Thymus (tissue), 14 donors: ENCODE measurements at places on chromosomes 12 and 14. TPM values are rescaled to one million over a fixed set of nuclear protein-coding genes. Genes with fewer than 3 reads are reported as not detected.

The PPFIBP1 gene
- total RNA-seq, result 23.7 TPM

The HOXC9 gene
- 0.09 TPM for total RNA-seq

DNA sequence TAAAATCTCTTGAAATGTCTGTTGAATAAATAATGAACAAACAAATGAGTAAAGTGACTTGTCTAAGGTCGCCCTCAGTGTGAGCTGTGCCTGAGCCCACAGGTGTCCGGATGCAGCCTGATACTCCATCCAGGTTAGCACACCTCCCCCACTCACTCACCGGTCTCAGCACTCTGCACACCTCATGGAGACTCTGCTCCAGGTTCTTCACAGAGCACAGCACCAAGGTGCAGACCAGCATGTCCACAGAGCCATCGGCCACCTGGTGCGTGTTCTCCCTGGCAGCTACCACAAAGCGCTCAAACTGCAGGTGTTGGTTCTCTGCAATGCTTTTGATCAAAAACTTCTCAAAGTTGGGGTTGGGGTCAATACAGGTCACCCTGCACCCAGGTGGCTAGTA is 4.1 kb upstream of the KRT7 start:
- DNase-seq, result no peak

DNA sequence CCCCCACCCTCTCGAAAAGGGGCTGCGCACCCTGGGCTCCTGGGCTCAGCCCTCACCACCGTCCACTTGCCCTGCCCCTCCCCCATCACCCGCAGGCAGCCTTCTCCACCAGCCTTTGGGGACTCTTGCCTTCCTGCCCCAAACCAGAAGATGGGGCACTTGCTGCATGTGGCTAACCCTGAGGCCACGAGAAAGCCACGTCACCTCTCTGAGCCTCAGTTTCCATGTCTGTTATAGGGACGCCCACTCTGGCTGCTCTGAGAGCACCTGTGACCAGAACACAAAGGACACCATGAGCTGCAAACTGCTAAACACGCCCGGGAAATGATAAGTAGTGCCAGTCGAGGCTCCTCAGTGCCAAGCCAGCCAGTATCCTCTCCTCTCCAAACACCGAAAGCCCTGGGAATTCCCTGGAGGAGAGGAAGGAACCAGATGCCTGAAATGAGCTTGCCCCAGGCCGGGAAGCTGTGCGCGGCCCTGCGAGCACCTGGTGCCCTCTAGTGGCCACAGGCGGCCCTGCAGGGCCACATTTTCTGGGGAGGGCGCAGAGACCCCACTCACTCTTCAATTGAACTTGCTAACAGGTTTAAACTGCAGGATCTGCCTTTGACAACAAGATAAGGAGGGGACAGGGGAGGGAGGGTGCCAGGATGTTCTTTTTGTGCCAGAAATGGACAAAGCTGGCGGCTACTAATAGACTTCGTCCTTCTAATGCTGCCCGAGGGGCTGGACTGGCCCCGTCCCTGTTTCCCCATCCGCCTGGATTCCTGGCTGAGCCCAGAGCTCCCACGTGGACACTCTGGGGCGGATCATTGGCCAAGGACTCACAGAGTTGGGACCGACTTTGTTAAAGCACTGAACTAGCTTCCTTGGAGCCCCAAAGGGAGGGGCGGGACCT is 10.2 kb upstream of the SERPINA9 start:
- no peak for DNase-seq

The EDDM3A gene
- not detected for total RNA-seq

- DNase-seq, result no peak
Measured at GRCh38 chr14:56149995-56150394, 31.8 kb downstream of the PELI2 start.

DNA sequence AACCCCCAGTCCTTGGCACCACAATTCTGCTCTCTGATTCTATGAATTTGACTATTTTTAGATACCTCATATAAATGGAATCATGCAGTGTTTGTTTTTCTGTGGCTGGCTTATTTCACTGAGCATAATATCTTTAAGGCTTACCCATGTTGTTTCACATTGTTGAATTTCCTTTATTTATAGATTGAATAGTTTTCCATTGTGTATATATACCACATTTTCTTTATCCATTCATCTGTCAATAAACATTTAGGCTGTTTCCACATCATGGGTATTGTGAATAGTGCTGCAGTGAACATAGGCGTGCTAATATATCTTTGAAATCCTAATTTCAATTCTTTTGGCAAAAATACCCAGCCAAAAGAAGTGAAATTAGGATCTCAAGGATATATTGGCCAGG is 126.7 kb upstream of the SLC38A2 start:
- no peak for DNase-seq

The HOXC6 gene
- total RNA-seq, result 0.14 TPM

GRCh38 chr14:51942971-51943370 is 46.4 kb upstream of the RTRAF start:
- no peak for DNase-seq

DNA sequence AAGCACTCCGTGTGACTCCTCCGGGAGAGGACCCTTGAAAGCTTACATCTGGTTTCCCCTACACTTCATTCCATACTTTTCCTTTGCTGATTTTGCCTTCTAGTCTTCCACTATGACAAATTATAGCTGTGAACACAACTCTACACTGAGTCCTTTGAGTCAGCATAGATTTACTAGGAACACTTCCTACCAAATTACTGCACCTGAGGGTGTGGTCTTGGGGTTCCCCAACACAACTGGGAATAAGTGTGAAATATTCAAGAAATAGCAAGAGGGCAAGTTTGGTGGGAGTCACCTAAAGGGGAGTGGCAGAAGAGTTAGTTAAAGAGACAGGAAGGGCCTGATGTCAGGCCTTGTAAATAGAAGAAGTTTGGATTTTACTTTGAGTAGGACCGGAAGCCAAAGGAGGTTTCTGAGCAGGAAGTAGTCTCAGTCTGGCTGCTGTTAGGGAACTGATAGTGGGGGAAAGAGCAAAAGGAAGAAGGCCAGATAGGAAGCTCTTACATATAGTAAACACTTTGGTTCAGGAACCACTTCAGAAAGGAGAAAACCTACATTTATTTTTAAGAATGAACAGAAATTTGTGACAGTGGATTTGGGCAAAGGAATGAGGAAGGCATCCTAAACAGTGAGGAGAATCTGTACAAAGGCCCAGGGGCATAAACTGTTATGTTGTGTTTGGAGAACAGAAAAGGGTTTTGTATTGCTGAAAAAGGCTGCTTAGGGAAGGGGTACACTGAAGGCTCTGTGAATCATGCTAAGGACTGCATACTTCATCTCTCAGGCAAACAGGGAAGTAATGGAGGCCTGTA is 14.2 kb downstream of the SEL1L start:
- no peak for DNase-seq

DNA sequence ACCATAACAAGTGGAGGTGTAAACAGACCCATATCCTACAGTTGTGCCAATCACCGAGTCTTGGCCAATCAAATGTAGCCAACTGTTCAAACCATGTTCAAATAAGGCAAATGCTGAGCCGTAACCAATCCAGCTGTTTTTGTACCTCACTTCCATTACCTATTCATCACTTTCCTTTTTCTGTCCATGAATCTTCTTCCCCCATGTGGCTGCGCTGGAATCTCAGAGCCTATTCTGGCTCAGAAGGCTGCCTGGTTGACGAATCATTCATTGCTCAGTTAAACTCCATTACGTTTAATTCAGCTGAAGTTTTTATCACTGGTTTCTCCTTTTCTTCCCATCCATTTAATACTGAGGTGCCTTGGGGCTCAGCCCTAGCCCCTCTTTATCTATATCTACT is 71.1 kb downstream of the TBC1D30 start:
- no peak for DNase-seq

GRCh38 chr14:97381309-97381708 is 584.1 kb downstream of the VRK1 start:
- DNase-seq, result no peak

GRCh38 chr14:78530078-78530477 is 359.9 kb downstream of the NRXN3 start:
- DNase-seq, result peak; percentile 0

The CLEC1B gene
- 0.19 TPM for total RNA-seq

GRCh38 chr12:64806593-64807460 is 17.6 kb upstream of the TBC1D30 start:
- no peak for DNase-seq

The CRIP2 gene
- 15.9 TPM for total RNA-seq

DNA sequence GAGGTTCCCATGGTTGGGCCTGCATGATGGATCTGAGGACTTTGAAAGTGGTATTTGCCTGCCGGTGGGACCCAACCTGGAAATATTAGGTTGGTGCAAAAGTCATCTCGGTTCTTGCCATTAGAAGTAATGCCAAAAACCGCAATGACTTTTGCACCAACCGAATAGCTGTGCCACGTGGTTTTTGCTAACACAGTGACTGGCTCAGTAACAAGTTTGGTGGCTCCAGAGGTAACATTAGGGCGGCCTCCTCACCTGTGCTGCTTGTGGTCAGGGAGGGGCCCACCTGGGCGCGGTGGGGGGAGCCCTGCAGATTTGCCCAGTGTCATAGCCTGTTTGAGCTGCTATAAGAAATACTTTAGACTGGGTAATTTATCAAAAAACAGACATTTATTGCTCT is 1.8 kb downstream of the BDKRB2 start:
- no peak for DNase-seq

The ZBTB39 gene
- total RNA-seq, result 5.1 TPM
